Adipocyte (in vitro differentiated cells): ENCODE measurements at places on chromosomes 4 and X.
A peak's percentile ranks its signal among the peaks of the same experiment; 100 is the strongest.

- no peak for DNase-seq
Measured at GRCh38 chrX:77436271-77436670, 10.9 kb upstream of the FGF16 start.

DNA sequence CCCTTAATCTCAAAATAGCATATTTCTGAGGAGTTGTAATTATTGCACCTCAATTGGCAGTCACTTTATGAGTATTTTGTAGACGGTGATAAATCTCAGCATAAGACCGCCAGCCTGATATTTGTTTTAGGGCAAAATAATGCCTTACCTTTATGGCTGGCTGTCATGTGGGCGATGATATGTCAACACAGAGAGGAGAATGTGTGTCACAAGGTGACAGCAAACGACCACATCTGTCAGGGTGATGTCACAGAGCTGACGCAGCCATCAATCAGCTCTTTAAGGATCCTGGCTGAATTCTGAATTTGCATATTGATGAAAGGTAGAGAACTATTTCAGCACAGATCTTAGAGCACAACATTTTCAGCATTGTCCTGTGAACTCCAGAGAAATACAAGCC, 209.7 kb downstream of the CEP135 start:
- no peak for DNase-seq

DNA sequence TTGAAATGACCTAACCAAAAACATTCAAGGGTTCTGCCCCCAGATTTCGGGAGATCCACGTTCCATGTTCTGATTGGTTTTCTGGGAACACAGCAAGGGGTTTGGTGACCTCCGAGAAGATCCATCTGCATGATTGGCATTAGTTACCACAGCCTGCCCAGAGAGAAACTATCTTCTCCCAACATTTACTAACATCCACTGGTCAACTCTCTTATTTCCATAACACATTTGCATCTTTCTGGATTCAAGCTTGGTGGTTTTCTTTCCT, 15.6 kb downstream of the SHOX start:
- DNase-seq = no peak

DNA sequence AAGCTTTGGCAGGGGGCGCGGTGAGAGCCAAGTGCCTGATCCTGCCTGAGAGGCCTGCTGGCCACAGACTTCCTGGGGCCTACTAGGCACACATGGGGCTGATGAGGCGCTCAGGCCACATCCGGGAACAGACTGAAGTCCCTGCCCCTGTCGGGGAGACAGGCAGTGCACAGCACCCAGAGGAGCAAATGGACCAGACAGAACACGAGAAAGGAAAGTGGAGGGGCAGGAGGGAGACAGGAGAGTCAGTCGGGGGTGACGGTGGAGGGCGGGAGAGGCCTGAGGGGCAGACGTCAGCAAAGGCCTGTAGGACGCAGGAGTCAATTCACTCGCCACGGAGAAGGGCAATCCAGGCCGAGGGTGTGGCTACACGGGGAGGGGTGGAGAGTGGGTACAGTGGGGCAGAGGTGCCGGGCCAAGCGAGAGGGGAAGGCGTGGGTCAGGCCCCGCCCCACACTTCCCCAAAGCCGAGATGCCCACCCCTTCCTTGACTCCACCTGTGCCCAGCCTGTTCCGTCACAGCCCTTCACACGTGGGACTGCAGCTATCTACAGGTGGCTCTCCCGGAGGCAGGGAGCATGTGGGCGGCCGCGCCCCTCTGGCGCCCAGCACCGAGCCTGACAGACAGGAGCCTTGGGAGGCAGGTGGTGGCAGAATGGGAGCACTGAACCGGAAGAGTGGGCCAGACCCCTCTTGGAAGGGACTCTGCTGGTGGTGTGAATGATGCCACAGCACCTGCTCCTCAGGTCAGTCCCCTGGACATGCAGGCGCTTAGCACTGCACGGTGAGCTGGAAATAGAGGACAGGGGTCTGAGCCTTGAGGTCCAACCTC, 20.5 kb downstream of the NOP14 start:
- DNase-seq = no peak

DNA sequence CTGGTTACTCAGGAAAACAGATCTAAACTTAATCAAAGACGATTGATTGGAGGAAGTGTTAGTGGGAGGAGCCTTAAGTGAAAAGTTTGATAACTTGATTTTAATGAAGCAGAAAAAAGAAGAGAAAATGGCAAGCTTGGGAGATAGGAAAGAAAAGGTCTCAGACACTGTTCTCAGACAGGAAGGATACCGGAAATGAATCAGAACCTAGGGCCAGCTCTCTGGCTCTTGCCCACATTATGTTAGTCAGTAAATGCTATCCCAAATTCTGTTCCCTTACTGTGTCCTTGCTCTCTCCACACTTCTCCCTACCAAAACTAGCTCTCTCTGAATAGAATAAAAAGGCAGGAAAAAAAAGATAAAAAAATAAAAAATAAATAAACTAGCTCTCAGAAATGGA, 48.6 kb upstream of the TMEM164 start:
- no peak for DNase-seq

DNA sequence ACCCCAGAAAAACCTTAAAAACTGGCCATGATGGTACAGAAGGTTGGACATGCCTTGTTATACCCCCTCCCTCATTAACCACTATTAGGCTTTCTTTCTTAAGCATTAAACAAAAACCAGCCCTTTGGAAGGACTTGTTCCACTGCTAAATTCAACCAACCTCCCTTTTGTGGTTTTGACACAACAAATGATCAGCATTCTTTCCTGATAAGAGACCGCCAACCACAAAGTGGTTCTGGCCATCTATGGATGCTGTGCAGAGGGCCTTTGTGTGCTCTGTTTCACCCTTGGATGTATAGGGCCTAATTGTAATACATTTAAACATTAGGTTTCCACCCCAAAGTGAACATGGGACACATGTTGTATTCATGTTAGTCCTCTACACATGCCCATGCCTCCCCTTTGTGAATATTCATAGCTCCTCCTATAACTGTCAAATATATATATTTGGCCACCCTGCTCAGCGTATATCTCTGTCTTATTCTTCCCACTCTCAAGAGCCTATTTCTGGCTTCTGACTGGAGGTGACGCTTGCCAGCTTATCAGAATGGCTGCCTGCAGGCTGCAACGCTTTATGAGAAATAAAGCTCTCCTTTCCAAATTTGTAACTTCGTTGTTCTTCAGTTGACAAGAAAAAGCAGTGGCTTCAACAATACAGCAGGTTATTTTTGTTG, 126.6 kb downstream of the NPNT start:
- DNase-seq = no peak

DNA sequence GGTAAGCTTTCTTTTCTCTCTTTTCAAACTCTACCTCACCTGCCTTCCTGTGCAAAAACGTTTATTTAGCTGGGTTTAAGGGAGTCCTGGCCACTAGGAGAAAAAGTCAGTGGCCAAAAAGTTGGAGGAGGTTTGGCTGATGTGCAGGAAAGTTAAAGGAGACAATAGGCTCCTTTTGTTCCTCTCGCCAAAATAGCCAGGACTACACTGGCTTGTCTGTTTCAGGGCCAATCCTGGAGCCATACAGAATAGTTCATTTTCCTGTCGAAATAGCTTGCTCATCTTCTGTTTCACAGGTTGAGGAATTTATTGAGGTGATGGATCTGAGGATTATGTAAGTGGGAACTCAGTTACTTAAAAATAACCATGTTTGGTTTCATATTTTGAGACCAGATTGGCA, 423 bp downstream of the HEPH start:
- no peak for DNase-seq

GRCh38 chrX:153102418-153102817, 30.2 kb downstream of the PNMA6A start:
- DNase-seq = no peak

GRCh38 chrX:123994730-123995129, 33.2 kb downstream of the STAG2 start:
- DNase-seq = no peak

DNA sequence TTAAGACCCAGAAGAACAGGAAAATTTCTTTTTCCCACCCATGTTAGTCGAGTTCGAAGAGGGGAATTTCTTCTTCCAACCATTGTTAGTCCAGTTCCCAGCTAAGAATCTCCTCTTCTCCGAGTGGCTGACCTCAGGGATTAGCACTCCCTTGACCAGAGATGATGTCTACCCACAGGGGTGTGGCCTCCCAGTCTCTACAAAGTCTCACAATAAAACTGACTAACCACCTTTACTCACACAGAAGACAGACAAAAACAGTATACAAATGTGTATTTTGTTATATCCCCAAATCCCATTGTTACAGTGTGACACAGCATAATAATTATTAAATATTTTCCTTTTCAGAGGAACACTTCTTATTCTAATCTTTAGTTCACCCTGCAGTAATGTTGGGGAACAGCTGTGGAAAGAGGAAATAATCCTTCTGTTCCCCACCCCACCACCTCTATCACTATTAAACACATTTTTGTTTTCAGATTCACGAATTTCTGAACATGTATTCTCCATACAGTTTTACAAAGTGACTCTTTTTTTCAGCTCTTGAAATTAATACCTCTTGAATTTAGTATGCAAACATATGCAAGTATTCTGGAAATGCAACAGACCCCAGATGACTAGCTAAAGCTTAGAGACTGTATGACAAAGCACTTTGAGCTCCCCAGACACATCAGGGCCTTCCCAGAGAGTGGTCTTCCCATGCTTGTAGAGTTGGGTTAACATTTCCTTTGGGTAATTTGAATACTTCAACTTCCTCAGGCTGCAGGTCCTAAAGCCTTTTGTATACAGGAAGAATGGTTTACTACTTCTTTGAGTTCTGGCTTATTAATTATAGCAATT, 62.5 kb upstream of the NFKB1 start:
- DNase-seq = peak; percentile 17

GRCh38 chr4:7190278-7190594, 2.1 kb upstream of the SORCS2 start:
- DNase-seq = no peak

DNA sequence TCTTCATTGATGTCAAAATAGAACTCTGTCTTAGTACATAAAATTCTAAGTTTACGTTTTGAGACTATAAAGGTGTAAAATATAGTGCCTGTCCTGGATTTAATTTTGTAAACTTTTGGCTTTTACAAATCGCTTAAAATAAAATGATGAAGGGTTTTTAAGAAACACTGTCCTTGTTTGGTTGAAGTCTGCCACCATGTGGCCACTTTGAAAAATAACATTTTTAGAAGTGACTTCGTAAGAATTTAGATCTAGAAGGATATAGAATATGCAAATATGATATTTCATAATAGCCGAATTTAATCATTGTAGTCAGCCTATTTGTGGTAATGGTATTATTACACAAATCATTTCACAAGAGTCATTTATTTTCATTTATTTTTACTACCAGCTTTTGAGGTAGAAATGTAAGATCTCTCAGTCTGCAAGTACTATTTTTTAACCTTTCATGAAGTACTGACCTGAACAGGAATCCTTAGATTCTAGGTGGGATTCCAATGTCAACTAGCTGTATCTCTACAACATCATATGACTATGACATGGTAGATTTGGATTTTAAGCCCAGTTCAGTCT, 31.0 kb upstream of the FAT4 start:
- DNase-seq = peak; percentile 71

DNA sequence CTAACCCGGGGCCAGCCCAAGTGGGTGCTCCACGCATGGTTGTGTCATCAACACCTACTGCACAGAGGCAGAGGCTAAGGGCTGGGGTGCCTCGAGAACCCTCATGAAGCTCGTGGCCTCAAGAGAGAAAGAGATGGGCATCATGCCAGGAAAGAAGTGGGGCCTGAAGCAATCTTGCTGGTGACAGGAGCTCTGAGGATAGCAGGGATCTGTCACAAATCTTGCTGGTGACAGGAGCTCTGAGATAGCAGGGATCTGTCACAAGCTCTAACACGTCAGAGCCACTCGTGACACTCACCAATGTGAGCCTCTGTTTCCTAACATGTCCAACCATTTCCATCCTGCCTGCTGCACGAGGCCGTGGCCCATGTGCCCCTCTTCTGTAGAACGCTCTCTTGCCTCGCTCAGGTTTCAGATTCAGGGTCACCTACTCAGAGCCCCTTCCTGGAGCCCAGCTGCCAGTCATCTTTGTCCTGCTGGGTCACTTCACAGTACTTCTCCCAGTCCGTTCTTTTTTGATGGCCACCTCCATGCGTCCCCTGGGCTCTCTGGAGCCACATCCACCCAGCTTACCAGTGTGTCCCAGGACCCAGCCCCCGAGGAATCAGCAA, 21.1 kb downstream of the PNMA6E start:
- no peak for DNase-seq

GRCh38 chrX:47561659-47562151, 700 bp downstream of the ARAF start:
- no peak for DNase-seq

GRCh38 chrX:47958761-47959342, 44.9 kb downstream of the ZNF182 start:
- DNase-seq = no peak

DNA sequence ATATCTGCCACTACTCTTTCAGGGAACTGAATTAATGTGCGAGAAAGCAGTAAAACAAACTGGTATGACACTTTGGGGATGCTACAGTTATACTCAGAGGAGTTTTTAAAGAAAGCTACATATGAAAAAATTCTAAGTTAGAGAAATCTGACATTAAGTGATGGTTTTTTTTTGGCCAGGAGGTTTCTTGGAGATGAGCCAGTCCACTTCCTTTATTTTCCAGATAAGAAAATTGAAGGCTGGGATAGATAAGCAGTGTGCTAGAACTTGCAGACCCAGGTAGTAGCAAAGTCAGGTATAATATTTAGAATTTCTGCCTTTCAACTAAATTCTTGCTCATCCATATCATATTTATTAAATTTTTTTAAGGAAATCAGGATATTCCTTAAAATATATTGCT, 106.8 kb downstream of the FAT4 start:
- DNase-seq = no peak

DNA sequence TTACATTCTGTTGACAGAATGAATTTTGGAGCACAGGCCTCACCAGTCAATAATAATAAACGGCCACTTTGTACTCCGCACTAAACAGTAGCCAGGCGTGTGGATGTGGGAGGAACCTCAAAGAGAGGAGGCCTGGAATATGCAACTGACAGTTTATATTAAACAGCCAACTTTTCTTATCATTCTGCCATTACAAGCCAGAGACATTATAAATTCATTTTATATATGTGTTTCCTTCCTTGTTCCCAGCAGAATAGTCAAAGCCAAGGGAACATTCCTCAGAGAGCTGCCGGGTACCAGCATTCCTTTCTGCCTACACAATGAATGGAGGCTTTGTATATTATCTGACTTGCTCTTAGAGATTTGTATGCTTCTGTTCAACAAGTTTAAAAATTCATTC, 436.5 kb upstream of the FTHL17 start:
- DNase-seq = peak; percentile 62

DNA sequence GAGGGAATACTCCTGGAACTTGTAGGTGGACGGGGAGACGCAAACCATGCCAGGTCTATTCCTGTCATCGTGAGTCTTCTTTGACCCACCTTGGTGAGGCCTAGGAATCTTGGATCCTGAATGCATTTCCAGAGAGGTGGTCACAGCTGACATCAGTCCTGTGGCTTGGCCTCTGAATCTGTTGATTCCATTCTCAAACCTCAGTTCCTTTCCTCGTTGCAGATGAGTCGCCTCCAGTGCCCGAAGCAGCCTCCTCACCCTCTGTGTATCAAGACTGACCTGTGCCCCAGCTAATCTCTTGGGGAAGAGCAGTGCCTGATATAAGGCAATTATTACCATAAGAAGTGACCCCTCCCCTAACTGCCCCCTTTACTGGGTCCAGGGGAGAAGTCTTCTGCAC, 118.1 kb downstream of the SMIM20 start:
- peak; percentile 46 for DNase-seq
